ENCODE measurements at places on chromosomes 3 and 15.

DNA sequence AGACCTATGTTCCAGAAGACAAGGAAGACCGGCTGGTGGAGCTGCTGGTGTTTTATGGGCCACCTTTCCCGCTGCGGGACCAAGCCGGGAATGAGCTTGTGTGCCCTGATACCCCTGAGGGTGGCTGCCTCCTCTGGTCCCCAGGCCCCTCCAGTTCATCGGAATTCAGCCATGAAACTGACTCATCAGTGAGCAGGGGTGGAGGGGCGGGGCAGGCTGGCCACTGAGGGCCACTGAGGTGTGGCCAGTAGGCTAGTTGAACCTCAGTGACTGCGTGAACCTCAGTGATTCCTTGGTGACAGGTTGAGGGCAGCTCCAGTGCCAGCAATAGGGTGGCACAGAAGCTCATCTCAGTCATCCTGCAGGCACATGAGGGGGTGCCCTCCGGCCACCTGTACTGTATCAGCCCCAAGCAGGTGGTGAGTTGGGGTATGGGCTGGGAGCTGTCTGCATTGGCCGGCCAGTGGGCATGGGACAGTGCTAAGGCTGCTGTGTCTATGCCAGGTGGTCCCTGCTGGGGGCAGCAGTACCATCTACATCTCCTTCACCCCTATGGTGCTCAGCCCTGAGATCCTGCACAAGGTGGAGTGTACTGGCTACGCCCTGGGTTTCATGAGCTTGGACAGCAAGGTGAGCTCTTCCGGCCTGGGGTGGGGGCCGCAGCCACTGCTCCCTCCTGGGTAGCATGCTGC, 20.3 kb downstream of the ACAA1 start:
- DNase-seq, result no peak

DNA sequence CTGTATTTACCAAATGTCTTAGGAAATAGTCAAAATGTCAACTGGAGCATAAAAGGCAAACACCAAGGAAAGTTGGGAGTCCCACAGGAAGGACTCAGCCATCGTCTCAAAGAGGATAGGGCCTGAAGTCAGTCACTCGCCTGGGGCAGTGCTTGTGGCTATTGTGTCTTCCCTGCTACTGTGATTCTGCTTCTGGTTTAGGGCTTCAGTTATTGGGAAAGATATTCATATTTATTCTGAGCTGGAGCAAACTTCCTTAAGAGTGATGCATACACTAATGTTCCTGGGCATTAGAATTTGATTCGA, 118.1 kb downstream of the EDEM1 start:
- no peak for DNase-seq

DNA sequence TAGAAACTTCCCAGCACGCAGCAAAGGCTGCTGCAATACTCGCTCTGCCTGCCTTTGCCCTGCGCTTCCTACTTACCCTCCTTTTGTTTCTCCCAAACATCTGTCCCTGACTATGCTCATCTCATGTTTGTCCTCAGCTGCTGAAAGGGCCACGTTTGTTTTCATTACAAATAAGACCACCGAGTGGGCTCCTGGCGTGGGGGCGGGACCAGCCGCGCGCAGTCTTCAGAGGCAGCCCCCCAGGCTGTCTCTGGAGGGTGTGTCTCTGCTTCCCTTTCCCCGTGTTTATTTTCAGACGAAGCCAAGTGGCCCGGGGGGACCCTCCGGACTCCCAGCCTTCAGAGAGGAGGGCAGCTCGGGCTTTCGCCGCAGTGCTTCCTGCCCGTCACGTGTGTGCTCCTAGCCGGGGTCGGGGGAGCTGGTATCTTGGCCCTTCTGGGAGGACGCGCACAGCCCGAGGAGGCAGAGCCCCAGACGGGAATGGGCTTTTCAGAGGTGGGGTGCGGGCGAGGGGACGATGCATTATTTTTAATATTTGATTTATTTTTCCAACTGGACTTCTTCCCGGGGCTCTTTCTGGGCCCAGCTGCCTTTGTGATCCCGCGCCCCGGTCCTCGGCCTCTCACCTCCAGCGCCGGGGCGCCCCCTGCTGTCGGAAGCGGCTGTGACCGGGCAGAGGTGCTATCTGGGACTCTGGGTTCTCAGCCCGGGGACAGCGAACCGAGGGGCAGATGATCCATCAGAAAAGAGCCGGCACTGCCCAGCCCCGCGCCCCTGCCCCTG, 70.0 kb upstream of the CGNL1 start:
- peak; percentile 82 for DNase-seq

- no peak for DNase-seq
Observed at GRCh38 chr3:36295296-36295695, 85.0 kb upstream of the STAC start.

DNA sequence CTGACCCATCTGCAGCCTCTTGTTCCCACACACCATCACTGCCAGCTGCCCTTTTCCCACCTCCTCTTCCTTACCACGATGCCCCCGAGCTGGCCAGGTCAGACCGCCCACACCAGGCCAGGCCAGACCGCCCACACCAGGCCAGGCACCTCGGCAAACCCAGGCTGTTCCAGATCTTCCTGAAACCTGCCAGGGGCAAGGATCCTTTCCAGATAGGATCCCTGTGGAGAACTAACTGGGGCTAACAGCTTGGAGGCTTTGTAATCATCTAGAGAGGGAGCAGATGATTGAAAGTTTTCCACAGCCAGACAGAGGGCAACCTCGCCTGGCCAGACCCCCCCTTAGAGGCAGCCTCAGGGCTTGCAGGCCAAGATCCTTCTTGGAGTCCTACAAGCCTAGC, 287.3 kb upstream of the TLE3 start:
- DNase-seq, result no peak

DNA sequence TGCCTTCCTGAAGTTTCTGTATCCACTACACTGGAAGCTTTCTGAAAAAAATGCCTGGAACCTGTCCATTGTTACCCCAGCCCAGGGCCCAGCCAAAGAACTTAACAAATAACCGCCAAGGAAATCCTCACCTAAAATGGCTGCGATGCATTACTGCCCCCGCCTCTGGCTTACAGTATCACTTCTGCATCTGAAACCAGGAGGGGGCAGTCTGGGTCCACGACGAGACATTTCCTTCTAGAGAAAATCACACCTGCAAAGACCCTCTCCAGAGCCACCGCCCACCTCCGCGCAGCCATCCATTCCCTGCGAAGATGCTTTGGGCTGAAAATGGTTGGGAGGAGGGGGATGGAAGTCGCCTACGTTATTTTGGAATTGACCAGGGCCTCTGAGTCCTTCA, 22.4 kb upstream of the CELF6 start:
- DNase-seq, result peak; percentile 40

DNA sequence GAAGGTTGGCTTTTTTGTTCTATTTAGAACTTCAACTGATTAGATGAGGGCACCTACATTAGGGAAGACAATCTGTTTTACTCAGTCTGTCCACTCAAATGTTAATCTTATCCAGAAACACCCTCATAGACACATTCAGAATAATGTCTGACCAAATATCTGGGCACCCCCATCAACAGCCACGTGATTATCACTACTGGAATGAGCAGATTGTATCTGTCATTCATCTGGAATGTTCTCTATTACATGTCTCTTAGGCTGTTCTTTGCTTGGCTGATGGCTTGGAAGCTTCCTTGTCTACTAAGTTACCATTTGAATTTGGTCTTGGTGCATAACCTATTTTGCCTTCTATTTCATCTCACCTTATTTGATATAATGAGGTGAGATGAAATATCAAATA, 15.7 kb upstream of the LRRC58 start:
- DNase-seq, result no peak

GRCh38 chr3:194075802-194076460, 60.0 kb upstream of the HES1 start:
- peak; percentile 24 for DNase-seq

DNA sequence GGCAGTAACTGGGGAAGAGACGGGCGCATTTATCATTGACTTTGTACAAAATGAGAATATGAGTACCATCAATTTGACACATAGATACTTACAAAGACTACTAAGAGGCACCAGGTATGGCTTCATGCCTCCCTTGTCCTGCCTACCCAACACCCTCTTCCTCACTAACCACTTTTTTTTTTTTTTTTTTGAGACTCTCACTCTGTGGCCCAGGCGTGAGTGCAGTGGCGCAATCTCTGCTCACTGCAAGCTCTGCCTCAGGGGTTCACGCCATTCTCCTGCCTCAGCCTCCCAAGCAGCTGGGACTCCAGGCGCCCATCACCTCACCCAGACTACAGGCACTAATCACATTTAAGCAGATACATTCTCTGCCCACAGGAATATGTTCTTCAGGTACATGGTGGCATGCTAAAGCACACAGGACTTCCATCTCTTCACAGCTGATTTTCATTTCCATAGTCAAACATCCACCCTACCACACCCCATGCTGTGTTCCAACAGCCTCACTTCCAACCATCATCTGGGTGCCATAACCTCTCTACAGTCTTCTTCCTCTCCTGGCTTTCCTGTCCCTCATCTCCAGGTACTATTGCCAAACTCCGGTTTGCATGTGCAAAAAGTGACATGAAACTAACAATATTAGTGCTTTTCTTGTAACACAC, 41.7 kb downstream of the RAB27A start:
- DNase-seq, result no peak

DNA sequence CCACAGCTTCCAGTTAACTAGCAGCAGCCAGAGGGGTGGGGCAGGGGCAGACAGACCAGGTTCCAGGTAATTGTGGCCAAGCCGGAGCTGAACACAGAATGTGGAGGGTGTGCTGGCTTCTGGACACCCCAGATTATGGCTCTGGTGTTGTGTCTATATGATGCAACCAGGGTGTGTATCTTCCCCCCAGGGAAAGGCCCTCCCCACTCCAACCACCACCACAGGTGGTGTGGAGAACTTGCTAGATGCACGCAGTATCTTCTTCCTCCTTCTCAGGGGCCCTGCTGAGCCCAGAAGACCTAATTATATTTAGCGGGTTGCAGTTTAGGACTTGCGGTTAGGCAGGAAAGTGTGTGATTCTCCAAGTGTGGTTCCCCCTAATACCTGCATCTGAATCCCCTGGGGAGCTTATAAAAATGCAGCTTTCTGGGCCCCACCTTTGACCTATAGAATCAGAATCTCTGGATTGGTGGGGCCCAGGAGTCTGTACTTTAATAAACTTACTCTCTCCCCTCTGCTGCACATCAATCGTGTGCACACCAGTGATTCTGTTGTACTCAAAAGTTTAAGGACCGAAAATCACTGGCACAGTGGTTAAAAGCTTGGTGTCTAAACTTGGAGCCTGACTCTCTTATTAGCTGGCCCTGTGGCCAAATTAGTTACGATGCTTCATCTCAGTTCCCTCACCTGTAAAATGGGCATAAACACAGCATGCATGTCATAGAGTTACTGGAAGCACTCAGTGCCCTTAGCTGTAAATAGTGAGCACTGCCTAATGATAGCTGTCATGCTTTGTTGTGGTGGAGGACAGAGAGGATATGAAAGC, 379.1 kb upstream of the PROK2 start:
- DNase-seq, result no peak

- peak; percentile 71 for DNase-seq
Observed at GRCh38 chr15:97909291-97909891, 51.1 kb upstream of the ARRDC4 start.

- no peak for DNase-seq
Observed at GRCh38 chr3:156037356-156037755, 83.0 kb upstream of the KCNAB1 start.

DNA sequence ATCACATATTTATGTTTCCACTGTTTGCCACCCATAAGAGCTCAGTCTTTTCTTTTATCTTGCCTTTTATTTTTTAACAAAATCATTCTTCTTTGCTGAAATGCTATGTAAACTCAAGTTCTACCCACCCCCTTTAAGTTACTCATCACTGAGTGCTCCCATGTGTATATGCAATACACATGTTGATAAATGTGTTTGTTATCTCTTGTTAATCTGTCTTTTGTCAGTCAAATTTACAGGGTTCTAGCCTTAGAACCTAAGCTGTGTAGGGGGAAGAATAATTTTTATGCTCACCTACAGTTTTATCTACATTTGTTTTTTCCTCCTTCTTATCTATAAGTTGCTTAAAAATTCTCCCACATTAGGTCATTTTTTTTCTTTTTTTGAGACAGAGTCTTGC, 1195.9 kb downstream of the ROBO2 start:
- no peak for DNase-seq

- DNase-seq, result no peak
Observed at GRCh38 chr3:30081904-30082303, 524.5 kb upstream of the TGFBR2 start.

GRCh38 chr3:172107403-172107802, 68.0 kb downstream of the FNDC3B start:
- peak; percentile 36 for DNase-seq

DNA sequence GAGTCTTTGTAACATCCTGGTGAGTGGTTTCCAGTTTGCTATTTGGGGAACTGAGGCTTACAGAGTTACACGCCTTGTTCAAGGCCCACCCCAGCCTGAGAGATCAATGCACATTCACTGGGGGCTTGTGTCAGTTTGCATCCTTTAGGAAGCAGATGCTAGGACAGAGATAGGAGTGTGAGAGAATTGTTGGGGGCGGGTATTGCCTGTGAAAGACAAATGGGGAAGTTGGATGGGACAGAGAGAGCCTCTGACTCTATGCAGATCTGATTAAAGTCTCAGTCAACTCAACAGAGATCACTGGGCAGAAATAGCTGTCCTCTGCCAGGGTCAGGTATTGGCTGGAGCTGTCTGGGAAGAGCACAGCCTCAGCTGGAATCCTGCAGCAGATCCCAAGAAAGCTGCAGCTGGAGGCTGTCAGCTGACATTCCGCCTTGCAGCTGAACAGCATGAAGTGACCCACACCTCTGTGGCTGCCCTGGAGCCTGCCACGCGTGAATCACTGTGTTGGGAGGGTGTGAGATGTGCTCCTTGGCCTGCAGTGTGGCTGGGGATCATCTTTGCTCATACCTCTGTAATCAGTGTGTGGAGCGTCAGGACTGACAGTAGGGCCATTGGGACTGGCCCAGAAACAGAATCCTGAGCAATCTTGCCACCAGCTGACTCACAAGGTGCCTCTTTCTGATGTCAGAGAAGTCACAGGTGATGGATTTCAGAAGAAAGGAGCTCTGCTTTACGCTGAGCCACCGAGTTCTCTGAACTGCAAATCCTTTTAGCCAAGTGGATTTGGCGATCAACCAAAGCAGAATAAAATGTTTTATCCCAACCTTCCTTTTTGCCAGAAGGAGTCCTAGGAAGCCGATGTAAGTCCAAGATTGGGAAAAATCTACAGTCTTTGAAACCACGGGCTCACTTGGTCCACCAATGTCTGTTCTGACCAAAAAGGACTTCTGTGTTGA, 284.1 kb upstream of the LRRFIP2 start:
- DNase-seq, result peak; percentile 32

DNA sequence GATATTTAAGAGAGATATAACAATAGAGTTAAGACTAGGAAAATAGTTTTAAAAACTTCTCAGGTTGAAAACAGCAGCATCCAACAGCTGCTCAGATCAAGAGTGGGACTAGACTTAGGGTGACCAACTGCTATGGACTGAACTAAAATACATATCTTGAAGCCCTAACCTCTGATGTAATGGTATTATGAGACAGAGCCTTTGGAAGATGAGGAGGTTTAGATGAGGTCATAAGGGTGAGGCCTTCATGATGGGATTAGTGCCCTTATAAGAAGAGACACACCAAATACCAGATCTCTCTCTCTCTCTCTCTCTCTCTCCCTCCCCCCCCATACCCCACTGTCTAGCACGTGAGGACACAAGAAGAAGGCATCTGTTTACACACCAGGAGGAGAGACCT, 37.4 kb upstream of the GALNT15 start:
- DNase-seq, result no peak

GRCh38 chr3:37937156-37937555, 53.4 kb upstream of the VILL start:
- DNase-seq, result no peak

Data from inflammatory macrophage treated with lipopolysaccharide for 4 hours (primary cell).